H1 (cell line): ENCODE measurements at places on chromosomes 11 and 22.

- DNase-seq: no peak
Observed at GRCh38 chr11:73972620-73973449, 9.8 kb downstream of the UCP2 start.

- DNase-seq: no peak
Observed at GRCh38 chr11:1123970-1124369, 33.8 kb upstream of the MUC5AC start.

GRCh38 chr22:35330258-35330861 lies 30.7 kb downstream of the TOM1 start:
- no peak for DNase-seq

DNA sequence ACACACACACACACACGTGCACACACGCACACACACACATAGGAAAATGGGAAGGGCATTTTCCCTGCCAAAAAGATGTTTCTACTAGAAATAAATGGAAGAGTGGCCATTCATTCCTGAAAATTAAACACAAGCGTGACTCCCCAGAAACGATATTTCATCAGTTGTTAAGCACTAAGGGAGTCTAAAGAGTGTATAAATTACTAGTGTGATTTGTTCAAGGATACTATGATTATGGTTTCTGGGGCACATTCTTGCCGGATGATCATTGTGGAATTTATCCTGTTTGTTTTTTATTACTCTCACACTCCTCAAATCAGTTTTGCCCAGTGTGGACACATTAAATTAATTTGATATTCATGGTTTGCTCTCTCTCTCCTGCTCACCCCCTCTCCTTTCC lies 16.4 kb upstream of the AMOTL1 start:
- DNase-seq: no peak

- no peak for DNase-seq
Observed at GRCh38 chr11:110629594-110629993, 82.6 kb downstream of the ARHGAP20 start.

DNA sequence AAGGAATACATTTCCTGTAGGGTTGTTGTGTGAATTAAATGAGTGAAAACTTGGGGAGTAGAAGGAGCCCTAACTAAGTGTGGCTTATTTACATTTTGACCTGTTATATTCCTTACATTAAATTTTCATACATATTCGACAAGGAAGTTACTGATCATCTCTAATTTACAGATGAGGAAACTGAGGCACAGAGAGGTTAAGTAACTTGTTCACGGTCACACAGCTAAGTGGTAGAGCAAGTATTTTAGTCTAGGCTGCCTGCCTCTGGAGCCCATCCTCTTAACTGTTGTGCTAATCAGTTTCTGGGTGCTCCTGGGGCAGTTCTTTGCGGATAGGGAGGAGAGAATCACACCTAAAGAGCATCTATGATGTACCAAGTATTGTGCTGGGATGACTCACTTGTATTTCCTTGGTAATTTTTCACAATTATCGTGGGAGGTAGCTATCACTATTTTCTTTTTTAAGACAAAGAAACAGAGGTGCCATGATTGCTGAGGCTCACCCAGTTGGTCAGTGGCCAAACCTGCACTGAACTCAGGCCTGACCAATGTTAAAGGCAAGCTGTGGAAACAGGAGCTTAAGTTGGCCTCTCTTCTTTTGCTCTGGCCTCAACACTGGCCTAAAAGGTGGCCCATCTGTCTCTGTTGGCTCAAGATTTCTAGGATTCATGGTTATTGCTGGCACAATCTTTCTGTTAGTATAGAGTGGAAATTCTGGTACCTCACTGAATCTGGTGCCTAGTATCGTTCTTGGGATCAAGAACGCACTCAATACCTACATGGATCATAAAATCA lies 2.9 kb upstream of the ELF5 start:
- DNase-seq: no peak

- DNase-seq: no peak
Observed at GRCh38 chr11:38598418-38598817, 2000.4 kb upstream of the RAG2 start.

GRCh38 chr11:134372536-134372935 lies 39.5 kb downstream of the B3GAT1 start:
- no peak for DNase-seq

DNA sequence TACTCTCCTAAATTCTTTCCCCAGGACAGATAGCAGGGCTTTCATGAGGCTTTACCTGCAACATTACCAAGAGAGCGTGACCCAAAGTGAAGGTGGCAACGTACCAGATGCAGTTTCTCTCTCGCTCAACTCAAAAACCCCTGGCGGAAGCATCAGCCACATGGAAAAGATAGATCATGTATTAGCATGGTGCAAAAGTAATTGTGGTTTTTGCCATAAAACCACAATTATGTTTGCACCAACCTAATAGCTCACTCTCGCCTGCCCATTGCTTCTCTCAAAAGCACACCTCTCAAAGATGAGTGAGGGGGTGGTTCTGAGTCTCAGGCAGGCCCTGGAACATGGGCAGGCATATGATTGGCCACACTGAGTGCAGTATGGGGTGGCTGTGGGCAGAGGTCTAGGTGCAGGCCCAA lies 7.0 kb downstream of the MS4A6A start:
- no peak for DNase-seq

DNA sequence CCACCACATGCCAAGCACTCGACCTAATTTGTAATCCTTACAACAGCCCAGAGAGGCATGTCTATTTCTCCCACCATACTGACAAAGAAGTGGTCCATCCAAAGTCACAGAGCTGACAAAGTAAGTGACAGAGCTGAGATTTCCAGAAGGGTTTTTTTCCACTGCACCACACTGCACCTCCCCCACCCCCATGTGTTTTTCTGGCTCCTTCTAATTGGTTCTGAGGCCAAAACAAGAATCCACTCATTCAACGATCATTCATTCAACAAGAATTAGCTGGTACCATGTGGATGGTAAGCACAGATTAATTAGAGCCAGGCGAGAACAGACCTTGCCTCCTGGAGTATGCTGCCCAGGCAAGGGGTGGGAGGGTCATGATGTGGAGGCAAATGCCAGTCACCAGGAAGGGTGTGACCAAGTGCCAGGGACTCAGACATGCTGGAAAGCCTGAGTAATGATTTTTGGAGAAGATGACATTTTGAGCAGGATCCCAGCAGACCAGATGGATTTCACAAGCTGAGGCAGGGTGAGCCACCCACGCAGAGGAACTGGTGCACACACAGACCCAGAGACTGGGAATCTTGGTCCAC lies 14.9 kb upstream of the PRG2 start:
- DNase-seq: no peak

GRCh38 chr22:38038890-38039812 lies 18.1 kb upstream of the PICK1 start:
- no peak for DNase-seq

DNA sequence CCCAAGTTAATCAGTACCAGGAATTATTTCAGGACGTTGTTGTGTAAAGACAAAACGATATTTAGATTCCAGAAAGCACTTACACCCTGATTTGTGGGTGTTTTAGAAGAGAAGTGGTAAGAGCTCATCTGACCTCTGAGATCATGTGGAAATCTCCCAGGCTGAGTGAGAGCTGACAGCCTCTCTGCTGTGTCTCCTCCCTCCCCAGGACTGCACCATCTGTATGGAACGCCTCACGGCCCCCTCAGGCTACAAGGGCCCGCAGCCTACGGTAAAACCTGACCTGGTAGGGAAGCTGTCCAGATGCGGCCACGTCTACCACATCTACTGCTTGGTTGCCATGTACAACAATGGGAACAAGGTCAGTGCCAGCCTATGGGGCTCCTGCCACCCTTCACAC lies 20.0 kb downstream of the DTX4 start:
- no peak for DNase-seq

- DNase-seq: no peak
Observed at GRCh38 chr11:71208011-71208774, 44.2 kb downstream of the SHANK2 start.
